ENCODE measurements at places on chromosomes 11 and 22.

GRCh38 chr11:66335531-66336233 lies 552 bp downstream of the RIN1 start:
- DNase-seq, result no peak

GRCh38 chr11:47971501-47971900 lies 8.9 kb upstream of the PTPRJ start:
- no peak for DNase-seq

DNA sequence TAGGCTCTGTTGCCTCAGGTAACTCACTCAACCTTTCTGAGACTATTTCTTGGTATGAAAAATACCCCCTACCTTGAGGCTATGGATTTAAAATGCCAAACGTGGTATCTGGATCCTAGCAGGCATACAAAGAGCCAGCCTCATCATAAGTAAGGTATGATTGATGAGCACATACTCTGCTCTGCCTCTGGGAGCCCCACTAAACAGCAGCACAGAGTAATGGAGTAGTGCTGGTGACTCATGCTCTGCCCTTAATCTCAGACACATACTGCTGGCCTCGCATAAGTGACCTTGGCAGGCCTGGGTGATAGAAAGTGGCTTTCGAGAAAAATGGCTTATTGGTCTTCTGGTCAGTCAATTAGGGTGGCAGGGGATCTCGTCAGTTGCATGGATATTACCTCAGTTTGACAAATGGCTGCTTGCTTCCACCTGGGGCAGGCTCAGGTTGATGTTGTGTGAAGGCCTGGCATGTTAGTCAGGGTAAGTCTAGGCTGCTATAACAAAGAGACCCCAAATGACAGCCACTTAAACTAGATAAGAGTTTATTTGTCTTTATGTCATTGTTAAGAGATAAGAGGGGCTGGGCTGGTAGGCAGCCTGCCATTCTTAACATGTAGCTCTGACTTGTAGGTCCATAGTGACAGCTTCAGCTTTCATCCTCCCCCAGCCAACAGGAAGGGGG lies 15.2 kb upstream of the SLC6A5 start:
- no peak for DNase-seq

DNA sequence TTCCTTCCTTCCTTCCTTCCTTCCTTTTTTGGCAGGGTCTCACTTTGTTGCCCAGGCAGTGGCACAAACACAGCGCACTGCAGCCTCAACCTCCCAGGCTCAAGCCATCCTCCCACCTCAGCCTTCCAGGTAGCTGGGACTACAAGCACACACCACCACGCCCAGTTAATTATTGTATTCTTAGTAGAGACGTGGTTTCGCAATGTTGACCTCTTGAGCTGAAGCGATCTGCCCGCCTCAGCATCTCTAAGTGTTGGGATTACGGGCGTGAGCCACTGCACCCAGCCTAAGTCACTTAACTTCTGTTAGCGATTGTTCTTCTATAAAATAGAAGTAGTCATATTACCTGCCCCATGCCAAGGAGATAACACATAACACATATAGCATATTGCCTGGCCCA lies 2.8 kb upstream of the SYTL2 start:
- no peak for DNase-seq

- no peak for DNase-seq
Measured at GRCh38 chr22:43260331-43261231, 73.6 kb upstream of the TTLL12 start.

- DNase-seq, result no peak
Measured at GRCh38 chr11:35785287-35786167, 123.0 kb downstream of the TRIM44 start.

DNA sequence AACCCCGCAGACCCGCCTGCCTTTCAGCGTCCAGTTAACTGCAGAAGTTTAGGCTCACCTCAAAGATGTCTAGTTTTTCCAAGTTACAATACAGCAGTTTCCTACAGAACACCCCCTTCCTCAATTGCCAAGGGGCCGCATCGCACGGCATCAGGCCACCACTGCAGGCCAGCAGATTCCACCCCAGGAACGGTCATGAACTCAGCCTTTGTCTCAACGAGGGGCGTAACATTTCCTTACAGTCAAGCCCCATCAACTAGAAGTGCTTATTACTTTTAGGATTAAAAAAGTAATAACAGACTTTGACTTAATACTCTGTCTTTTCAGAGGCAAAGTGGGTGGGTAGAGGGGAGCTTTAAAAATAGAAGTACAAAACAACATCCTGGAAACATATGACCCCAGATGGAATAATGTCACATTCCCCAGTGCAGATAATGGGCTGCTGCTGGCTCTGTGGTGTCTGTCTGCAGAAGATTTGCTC lies 36.3 kb downstream of the PPP2R1B start:
- DNase-seq, result no peak

DNA sequence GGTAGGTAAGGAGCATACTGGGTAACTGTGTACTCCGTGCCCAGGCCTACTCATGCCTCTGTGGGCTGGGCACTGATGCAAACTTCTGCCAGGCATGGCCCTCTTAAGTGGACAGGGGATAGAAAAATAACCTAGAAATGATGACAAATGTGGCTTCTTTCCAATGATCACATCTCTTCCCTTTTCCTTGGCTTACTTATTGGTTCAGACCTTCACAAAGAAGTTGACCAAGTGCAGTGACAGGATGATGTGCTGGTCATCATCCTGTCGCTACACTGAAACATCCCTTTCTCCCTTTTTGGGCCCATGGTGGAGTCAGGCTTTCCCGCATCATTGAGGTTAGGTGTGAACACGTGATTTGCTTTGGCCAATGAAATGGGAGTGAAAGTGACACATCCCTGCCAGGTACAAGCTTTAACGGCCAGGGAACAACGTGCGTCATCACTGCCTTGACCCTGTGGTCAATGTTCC lies 31.8 kb upstream of the APOBEC3A start:
- no peak for DNase-seq

GRCh38 chr11:46718155-46719019 lies 626 bp upstream of the F2 start:
- no peak for DNase-seq

GRCh38 chr11:129694538-129694937 lies 121.1 kb upstream of the TMEM45B start:
- no peak for DNase-seq

All from stimulated activated effector memory CD8-positive, alpha-beta T cell treated with anti-CD3 and anti-CD28 coated beads, Interleukin-12 subunit alpha, Interleukin-12 subunit beta, amount 100 ng/mL, for 72 hours (primary cell).